Upper lobe of left lung (tissue), 6 donors: ENCODE measurements at places on chromosomes 13 and 19. TPM values are rescaled to one million over a fixed set of nuclear protein-coding genes. Genes with fewer than 3 reads are reported as not detected.

DNA sequence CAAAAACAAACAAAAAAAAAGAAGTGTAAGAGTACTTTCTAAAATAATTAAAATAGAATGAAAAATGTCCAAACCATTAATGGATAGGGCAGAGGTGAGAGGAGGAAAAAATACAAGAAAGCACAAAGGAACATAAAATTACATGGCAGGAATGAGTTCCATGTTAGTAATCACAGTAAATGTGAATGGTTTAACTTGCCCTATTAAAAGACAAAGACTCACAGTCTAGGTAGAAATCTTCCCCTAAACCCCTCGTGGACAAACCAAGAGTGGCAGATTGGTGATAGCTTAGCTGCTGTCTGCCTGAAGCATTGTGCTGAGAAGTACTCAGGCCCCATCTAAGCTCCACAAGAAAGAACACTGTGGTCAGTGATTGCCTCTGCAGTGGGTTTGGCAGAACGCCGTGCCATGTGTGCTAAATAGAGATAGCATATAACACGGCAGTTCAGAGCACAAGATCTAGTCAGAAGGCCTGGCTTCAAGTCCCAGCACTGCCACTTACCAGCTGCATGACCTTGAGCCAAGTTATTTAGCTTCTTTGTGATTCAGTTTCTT is 103.5 kb downstream of the DPF1 start:
- H3K27ac ChIP-seq, result no peak overlapping the region
- no peaks in the 10 kb centered on the region for H3K27me3 ChIP-seq
- H3K36me3 ChIP-seq, result peaks cover 29% of the 10 kb centered on the region
- no peaks in the 10 kb centered on the region for H3K4me1 ChIP-seq
- DNase-seq, result no peak

GRCh38 chr19:6235031-6235951 is 44.5 kb downstream of the MLLT1 start:
- peak overlapping the region; percentile 90 for H3K27ac ChIP-seq
- peaks cover 95% of the 10 kb centered on the region for H3K4me1 ChIP-seq
- no peak for DNase-seq
- H3K4me3 ChIP-seq, result no peak overlapping the region

DNA sequence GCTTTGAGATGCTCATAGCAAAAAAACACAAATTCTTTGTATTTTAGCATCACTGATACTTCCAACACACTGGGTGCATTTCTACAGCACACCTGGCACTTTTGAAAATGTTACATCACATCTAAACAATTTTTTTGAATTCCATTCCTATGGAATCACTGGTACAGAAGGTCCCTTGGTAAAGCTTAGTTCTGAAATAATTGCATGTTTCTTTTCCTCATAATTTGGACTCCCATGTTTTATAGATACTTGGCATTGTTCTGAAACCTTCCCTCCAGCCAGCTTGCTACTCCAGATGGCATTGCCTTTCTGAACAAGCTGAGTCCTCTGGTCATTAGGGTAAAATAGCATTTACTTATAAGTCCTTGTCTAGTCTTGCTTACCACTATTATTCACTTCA is 481.3 kb upstream of the GPC6 start:
- H3K27ac ChIP-seq, result no peak overlapping the region
- no peaks in the 10 kb centered on the region for H3K36me3 ChIP-seq
- DNase-seq, result no peak

DNA sequence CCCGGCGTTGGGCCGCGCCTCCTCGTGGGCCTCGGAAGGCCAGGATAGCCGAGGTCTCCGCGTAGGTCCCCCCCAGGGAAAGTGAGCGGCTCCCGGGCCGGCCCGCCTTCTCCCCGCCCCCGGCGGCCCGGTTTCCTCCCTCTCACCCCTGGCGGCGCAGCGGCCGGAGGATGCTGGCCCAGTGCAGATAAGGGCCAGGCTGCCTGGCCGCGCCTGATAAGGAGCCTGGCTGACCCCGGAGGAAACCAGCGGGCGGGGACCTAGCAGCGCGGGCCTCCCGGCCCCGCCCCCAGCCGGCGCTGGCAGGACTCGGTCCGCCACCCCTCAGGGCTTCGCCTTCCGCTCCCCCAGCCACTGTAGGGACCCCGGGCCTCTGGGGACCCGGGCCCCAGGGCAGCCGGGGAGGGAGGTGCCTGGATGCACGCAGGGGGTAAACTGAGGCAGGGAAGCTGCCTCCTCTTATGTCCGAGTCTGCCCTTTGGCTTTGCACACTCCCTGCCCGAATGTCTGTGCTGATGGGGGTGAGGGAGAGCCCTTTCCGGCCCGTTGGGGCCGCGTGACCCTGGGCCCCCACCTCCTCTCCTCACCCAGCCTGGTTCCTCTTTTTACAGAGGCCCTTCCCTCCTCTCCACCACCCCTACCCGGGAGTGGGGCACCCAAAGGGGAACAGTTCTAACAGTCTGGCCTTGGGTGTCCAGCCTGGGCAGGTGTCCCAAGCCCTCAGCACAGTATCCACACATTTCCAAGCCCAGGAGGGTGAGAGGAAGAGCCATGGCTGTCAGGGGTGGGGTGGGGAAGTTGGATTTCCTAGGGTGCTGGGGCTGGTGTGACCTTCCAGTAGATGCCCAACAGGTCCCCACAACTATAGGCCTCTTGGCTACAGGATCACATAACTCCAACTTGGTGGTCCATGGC is at the start of gene LYL1:
Gene LYL1 (minus strand): TSS at position 193 of the 915 bp plus-strand sequence. CDS start 1,687 bp downstream, outside the sequence.
- peaks cover 82% of the 10 kb centered on the region for H3K4me1 ChIP-seq
- peak; percentile 86 for DNase-seq
- H3K27ac ChIP-seq, result peak within 1 kb of the TSS; percentile 98
- peak within 1 kb of the TSS; percentile 59 for H3K4me3 ChIP-seq
- H3K27me3 ChIP-seq, result no peaks in the 10 kb centered on the region

The TMC4 gene
- 40.4 TPM for total RNA-seq

GRCh38 chr19:47374876-47375693 is 26.0 kb downstream of the DHX34 start:
- H3K27me3 ChIP-seq, result no peaks in the 10 kb centered on the region
- H3K4me3 ChIP-seq, result no peak overlapping the region
- H3K4me1 ChIP-seq, result no peaks in the 10 kb centered on the region
- DNase-seq, result peak; percentile 85

GRCh38 chr13:21872795-21873194 is 201.9 kb downstream of the FGF9 start:
- H3K4me1 ChIP-seq, result no peaks in the 10 kb centered on the region
- no peak overlapping the region for H3K4me3 ChIP-seq
- no peak for DNase-seq
- H3K27me3 ChIP-seq, result no peaks in the 10 kb centered on the region
- no peaks in the 10 kb centered on the region for H3K36me3 ChIP-seq

The NECTIN2 gene
- total RNA-seq, result 127 TPM

- no peak for DNase-seq
- peaks cover 11% of the 10 kb centered on the region for H3K36me3 ChIP-seq
- H3K4me3 ChIP-seq, result peak overlapping the region; percentile 72
- no peaks in the 10 kb centered on the region for H3K27me3 ChIP-seq
Observed at GRCh38 chr19:39411081-39411831, 1.2 kb upstream of the PLEKHG2 start.

The HRC gene
- total RNA-seq, result 0.61 TPM

GRCh38 chr13:98556968-98557631 is 19.8 kb downstream of the STK24 start:
- DNase-seq, result no peak
- no peak overlapping the region for H3K4me3 ChIP-seq
- no peak overlapping the region for H3K27ac ChIP-seq

GRCh38 chr13:43911871-43912270 is 32.2 kb downstream of the LACC1 start:
- no peak overlapping the region for H3K27ac ChIP-seq
- no peaks in the 10 kb centered on the region for H3K27me3 ChIP-seq
- DNase-seq, result no peak

DNA sequence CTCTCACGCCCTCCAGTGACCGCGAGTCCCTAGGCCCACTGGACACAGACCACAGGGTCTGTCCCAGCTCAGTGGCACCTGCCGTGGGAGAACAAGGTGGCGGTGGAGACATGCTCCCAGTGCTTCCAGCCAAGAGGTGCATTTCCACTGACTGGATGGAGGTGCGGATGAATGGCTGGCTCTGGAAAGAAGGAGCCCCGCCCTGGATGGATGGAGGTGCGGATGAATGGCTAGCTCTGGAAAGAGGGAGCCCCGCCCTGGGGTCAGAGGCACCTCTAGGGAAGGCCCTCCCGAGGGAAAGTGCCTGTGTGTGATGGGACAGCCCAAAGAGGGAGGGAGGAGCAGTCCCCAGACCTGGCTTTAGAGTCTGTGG is 32.0 kb downstream of the NAXD start:
- peaks cover 82% of the 10 kb centered on the region for H3K36me3 ChIP-seq
- no peak overlapping the region for H3K27ac ChIP-seq
- no peaks in the 10 kb centered on the region for H3K27me3 ChIP-seq

The ZNF492 gene
- total RNA-seq, result not detected

- no peaks in the 10 kb centered on the region for H3K4me1 ChIP-seq
- no peak overlapping the region for H3K4me3 ChIP-seq
- no peak for DNase-seq
- H3K36me3 ChIP-seq, result no peaks in the 10 kb centered on the region
- no peaks in the 10 kb centered on the region for H3K27me3 ChIP-seq
- H3K27ac ChIP-seq, result no peak overlapping the region
Observed at GRCh38 chr13:26310470-26310869, 56.5 kb downstream of the CDK8 start.

GRCh38 chr19:44783545-44783944 is 5.9 kb downstream of the CBLC start:
- no peaks in the 10 kb centered on the region for H3K36me3 ChIP-seq
- no peaks in the 10 kb centered on the region for H3K27me3 ChIP-seq
- H3K27ac ChIP-seq, result no peak overlapping the region
- H3K4me3 ChIP-seq, result no peak overlapping the region
- H3K4me1 ChIP-seq, result peaks cover 3% of the 10 kb centered on the region

DNA sequence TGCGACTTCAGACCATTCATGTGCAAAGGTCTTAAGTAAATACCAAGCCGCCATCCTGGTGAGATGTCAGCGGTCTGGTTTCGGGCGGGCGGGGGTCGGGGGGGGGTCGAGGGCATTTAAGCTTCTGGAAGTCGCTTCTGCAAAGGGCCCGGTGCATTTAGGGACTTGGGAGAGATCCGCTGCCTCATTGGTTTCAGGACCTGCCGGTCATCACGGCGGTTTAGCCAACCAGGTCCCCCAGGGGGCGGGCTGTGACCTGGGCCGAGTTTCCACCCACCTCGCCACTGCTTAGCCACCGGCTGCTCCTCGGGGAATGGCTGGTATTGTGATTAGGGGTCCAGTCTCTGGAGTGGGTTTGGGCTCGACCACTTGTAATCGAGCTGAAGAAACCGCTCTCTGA is 7.8 kb downstream of the ANKLE1 start:
- H3K4me3 ChIP-seq, result no peak overlapping the region
- DNase-seq, result peak; percentile 75
- H3K27me3 ChIP-seq, result no peaks in the 10 kb centered on the region
- H3K36me3 ChIP-seq, result no peaks in the 10 kb centered on the region

The IGFL3 gene
- not detected for total RNA-seq

DNA sequence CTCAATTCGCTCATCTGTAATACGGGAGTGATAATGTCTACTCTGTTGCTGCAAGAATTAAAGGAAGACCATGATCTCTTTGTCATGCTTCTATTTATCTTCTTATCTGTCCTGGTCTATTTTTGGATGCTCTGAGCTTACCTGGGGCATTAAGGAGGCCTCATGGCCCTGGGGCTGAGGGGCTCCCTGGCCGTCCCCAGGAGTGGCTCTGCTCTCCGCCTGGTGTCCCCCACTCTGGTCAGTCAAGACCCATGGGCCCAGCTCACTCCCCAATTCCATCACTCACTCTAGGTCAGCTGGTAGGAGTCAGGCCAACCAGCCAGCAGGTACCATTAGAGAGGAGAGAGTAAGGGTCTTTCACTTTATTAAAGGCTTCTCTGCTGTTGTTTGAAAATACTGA is 1.1 kb upstream of the CHST8 start:
- H3K4me1 ChIP-seq, result peaks cover 13% of the 10 kb centered on the region
- H3K36me3 ChIP-seq, result no peaks in the 10 kb centered on the region
- no peak overlapping the region for H3K4me3 ChIP-seq
- H3K27me3 ChIP-seq, result peaks cover 4% of the 10 kb centered on the region
